ENCODE measurements at places on chromosomes 7 and 10.
A peak's percentile ranks its signal among the peaks of the same experiment; 100 is the strongest.

DNA sequence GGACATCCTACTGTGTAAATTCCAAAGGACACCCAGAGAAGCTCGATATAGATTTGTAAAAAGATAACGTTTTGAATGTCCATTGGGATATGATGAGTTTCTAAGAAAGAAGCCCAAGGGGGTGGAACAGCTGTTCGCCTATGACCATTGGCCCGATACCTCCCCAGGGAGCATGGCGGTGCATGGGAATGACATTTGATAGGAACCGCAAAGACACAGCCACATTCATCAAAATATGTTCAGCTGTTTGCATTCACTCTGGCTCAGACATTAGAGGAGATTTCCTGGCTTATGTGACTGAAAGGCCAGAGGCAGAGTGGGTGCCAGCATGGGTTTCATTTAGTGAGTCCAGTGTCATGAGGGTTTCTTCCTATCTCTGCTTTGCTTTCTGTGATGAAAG is 56.0 kb upstream of the BAIAP2L1 start:
- no peak for DNase-seq

GRCh38 chr10:18659819-18660535 is 746 bp downstream of the ARL5B start:
- no peak for DNase-seq

- no peak for DNase-seq
Observed at GRCh38 chr10:76037531-76038155, 606.2 kb downstream of the LRMDA start.

DNA sequence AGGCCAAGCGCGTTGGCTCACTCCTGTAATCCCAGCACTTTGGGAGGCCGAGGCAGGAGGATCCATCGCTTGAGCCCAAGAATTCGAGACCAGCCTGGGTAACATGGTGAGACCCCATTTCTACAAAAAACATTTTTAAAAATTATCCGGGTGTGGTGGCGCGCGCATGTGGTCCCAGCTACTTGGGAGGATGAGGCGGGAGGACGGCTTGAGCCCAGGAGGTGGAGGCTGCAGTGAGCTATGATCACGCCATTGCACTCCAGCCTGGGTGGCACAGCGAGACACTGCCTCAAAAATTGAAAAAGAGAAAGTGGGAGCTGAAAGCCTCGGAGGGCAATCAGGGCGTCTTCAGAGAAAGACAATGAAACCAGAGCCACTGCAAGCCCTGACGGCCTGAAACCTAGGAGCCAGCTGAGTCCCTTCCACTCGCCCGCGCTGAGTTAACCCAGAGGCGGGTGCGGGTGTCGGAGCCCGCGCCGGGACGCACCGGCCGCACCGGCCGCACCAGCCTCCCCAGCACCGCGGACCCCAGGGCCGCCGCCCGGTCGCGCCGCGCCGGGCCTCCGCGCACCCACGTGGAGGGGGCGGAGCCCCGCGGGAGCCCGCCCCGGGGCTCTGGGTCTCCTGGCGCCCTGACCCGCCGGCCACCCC is 22.4 kb downstream of the ZFAND2A start:
- no peak for DNase-seq

DNA sequence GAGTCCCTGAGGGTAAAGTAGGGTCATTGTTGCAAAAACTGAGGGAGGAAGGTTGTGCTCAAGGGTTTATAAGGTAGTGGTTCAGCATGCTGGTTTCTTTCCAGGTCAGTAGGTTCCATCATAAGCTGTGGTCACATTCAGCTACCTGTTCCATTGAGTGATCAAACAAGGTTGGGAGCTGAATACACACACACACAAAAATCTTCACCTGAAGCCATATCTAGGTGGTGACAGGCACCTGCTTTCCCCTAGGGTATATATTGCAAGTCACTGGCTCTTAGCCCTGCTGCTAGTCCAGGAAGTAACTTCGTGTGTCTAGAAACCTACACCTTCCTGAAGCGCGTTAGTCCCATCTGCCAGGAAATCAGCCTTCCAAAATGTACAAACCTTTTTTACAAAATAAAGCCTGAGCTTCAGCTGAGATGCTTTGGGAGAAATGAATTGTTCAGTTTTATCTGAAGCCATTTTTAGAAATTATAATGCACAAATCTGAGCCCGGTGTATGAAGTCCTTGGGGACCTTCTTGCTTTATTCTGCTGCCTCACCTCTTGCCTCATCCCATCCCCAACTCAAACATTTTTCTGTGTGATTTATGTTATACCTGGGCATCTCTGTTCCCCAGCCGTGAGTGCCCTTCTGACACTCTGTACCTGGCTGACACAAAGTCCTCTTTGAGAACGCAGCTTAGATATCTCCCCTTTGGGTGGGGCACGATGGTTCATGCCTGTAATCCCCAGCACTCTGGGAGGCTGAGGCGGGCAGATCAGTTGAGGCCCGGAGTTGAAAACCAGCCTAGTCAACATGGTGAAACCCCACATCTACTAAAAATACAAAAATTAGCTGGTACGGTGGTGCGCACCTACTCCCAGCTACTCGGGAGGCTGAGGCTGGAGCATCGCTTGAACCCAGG is 10.6 kb upstream of the LAMTOR4 start:
- no peak for DNase-seq

GRCh38 chr7:25989140-25989705 is 162.8 kb upstream of the NFE2L3 start:
- DNase-seq, result no peak

GRCh38 chr7:52584041-52584440 is 451.4 kb upstream of the POM121L12 start:
- no peak for DNase-seq

DNA sequence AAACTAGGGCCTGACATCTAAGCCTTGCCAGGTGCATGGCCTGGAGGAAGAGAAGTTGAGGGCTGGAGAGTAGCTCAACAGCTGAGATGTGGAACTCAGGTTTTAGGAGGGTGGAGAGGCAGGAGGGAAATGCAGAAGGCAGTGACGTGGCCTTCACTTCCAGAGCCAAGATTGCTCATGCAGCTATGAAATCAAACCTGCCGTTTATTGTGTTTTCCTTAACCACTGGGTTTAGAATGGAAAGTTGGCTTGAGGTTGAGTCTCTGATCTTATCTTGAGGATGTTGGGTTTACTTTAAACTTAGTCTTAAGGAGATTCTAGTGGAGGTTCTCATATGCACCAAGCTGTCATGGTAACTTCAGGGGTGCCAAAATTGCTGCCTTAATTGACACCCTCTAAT is 178.6 kb downstream of the SORCS3 start:
- no peak for DNase-seq

DNA sequence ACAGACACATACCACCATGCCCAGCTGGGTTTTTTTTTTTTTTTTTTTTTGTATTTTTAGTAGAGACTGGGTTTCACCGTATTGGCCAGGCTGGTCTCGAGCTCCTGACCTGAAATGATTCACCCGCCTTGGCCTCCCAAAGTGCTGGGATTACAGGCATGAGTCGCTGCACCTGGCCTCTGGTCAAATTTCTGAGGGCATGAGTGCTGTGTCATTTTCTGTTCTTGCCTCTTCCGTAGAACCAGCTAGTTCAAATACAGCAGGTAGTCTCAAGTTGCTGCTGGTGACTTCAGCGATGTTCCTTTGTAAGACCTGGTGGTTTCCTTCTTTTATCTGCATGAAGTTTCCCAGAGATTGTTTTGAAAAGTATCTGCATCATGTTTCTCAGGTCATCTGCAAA is 134.8 kb upstream of the SHH start:
- no peak for DNase-seq

- no peak for DNase-seq
Observed at GRCh38 chr7:73871163-73872011, 10.4 kb downstream of the TMEM270 start.

DNA sequence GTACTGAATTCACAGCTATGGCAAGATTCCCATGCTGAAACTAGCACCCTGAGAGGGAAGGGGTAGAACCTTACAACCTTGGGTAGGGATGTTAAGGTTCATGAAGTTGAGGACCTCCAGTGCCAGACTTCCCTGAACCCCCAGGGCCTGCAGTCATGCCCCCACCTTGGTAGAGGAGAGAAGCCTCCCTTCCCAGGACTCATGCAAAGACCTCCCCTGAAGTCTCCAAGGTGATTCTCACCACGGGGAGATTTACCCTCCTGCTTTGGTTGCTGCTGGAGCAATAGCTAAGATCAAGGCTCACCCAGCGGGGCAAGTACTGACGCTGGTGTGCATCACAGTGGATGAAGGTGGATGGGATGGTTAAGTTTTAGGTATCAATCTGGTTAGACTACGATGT is 49.1 kb upstream of the PFKP start:
- no peak for DNase-seq

DNA sequence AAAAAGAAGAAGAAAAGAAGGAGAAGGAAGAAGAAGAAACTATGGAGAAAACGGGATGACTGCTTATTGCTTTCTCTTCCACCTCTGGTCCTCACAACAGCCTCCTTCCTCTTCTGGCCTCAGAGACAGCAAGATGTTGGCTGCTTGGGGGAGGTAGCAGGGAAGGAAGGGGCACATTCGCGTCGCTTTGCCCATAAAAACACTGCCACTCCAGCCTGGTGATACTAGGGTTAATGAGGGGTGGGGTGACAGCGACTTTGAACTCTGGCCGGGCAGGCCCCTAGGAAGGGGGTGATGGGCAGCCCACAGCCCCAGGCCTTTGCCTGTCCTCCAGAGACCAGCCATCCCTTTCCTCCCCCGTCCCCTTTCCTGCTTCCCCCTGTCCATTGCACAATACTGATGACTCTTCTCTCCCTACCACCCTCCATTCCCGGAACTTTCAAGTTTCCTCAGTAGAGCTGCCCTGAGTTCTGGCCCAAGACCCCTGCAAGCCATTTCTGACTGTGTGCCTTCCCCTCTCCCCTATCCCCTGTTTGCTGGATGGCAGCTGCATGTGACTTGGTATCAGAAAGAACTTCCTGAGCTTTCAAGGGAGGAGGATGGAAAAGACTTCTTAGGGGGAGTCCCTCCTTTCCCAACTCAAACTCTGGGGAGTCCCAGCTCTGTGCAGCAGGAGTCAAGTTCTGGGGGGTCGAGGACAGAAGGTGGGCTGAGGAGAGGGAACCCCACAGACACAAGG is 2.2 kb upstream of the CUEDC2 start:
- no peak for DNase-seq

DNA sequence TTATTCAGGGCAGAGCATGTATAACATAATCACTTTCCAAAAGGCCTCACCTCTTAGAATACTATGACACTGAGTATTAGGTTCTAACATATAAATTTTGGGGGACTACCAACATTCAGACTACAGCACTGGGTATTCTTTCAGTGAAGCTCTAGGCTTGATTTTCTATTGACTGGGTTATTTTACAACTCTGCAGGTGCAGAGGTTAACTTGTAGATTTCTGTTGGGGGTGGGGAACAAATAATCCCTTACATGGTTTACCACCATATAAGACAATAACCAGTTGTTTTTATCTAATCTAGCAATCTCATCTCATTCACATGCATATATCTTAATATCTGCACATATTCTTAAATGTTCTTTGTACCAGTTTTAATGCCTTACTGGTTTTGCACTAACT is 73.9 kb downstream of the ATE1 start:
- no peak for DNase-seq

GRCh38 chr7:601595-602340 is 82.1 kb upstream of the PDGFA start:
- DNase-seq, result peak; percentile 53

DNA sequence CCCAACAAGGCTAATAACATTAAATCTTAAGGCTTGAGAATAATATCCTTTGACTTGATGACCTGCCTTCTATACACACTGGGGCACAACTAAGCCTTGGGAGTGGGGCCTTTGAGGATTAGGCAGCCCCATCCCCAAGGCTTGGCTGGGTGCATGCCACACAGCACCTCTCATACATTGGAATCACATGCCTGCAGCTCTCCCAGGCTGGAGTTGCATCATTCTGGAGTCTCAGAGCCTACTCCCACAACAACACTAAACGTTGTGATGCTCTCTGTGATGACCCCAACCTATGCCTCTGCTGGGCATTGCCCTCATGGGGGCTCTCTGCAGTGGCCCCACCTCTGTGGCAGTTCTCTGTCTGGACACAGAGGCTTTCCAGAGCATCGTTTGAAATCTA is 31.9 kb upstream of the SGCE start:
- no peak for DNase-seq

DNA sequence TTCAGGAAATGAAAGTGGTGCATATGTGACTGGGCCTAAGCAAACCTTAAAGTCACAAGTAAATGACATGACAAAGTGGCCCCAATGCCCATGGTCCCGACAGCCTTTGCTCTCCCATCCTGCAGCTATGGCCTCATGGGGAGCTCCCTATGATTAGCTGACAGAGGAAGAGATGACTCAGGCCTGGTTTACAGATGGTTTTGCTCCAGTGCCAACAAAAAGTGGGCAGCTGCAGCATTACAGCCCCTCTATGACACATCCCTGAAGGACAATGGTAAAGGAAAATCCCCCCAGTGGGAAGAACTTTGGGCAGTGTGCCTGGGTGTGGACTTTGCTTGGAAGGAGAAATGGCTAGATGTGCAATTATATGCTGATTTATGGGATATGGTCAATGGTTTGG is 105.1 kb upstream of the ADCY1 start:
- DNase-seq, result no peak

DNA sequence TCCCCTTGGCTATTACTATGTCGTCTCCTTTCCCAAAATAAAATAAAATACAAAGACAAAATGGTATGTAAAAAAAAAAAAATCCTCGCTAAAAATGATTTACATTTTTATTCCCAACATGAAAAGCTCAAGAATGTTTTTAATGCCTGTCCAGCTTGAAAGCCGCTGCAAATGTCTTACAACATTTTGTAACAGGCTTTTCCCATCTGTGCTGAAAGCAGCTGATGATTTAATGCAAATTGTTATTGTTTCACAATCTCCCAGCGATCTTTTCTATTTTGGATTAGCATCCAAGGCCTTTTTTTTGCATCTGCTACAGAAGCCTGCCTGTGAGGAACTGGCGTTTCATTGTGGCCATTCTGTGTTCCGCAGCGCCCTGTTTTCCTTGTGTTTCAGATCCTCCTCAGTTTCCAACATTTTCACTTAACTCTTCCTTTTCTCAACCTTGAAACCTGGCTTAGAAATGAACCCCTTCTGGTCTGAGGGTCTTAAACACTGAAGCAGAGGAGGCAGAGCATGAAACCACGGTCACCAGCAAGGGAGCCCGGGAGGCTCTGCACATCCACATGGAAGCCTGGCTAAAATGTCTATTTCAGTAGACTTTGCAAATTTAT is 712.1 kb downstream of the PARD3 start:
- DNase-seq, result peak; percentile 62

Measured in uterus (tissue), 4 donors.